ENCODE measurements at places on chromosomes 12 and 14.
A peak's percentile ranks its signal among the peaks of the same experiment; 100 is the strongest.

- no peak for DNase-seq
These were observed 58.9 kb upstream of the FBXO33 start for GRCh38 chr14:39491134-39491571.

- peak; percentile 98 for DNase-seq
These were observed 91.3 kb downstream of the TSPAN9 start for GRCh38 chr12:3168223-3169221.

DNA sequence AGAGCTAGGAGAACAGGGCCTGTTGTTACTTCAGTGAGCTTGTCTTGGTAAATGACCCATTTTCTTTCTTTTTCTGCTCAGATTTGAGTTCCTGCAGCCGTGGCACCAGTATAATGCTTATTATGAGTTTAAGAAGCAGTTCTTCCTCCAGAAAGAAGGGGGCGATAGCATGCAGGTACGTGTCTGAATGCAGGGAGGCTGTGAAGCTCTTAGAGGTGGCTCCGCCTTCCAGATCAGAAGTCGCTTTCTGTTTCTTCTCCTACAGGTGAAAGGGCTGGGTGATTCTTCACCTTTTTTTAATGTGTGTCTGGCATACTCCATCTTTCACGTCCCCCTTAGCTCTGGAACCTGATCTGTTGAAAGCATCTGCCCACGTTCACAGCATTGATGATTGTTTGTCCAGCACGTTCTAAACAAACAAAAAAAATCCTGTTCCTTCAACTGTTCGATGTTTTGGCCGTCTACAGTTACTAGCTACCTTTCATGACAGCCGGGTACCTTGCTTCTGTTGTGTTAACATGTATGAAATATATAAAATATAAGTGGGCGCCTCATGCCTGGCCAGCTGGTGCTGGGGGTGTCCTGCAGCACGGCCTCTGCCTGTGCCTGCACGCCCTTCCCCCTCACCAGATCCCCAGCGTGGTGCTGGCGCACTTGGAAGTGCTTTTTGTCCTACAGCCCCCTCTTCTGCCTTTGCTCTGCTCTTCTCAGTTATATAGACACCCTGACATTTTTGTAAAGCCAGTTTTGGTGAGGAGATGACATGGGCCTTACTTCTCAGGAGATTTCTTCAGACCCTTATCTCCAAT, 44.6 kb downstream of the SFSWAP start:
- DNase-seq: no peak

DNA sequence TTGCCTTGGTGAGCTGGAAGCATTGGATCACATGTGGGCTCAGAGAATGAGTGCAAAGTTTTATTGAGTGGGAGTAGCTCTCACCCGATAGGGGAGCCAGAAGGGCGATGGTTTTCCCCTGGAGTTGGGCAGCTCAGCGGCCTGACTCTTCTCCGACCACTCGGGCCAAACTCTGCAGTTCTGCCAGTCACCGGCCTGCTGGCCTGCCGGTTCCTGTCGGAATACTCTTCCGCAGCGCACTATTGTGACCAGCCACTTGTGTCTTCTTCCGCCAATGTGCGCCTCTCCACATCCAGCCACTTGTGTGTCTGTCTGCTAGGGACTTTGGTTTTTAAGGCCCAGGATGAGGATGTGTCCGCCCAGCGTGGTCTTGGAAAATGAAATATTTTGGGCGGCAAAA, 43.5 kb upstream of the PRKD1 start:
- DNase-seq: no peak

DNA sequence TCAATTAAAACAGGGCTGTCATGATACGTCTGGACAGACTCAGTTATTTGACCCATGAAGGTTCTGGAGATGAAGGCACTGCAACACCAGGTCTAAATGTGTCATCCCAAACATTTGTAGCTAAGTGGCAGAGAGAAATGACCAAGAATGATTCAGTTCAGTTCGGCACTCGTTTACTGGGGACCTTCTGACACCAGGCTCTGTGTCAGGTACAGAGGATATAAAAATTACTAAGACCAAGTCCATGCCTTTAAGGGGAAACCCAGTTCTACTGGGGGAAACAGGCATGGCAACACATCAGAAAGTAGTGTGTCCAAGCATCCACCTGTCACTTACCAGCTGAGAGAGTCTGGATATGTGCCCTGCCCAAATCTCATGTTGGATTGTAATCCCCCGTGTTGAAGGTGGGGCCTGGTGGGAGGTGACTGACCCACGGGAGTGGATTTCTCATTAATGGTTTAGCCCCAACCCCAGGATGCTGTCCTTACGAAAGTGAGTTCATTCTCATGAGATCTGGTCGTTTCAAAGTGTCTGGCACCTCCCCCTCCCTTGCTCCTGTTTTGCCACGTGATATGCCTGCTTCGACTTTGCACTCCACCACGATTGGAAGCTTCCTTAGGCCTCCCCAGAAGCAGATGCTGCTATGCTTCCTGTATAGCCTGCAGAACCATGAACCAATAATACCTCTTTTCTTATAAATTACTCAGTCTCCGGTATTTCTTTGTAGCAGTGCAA, 41.9 kb upstream of the BCL2L14 start:
- DNase-seq: no peak

- no peak for DNase-seq
These were observed 111.2 kb downstream of the LGMN start for GRCh38 chr14:92637228-92637627.

GRCh38 chr12:108326254-108326750, 12.8 kb downstream of the CMKLR1 start:
- no peak for DNase-seq

DNA sequence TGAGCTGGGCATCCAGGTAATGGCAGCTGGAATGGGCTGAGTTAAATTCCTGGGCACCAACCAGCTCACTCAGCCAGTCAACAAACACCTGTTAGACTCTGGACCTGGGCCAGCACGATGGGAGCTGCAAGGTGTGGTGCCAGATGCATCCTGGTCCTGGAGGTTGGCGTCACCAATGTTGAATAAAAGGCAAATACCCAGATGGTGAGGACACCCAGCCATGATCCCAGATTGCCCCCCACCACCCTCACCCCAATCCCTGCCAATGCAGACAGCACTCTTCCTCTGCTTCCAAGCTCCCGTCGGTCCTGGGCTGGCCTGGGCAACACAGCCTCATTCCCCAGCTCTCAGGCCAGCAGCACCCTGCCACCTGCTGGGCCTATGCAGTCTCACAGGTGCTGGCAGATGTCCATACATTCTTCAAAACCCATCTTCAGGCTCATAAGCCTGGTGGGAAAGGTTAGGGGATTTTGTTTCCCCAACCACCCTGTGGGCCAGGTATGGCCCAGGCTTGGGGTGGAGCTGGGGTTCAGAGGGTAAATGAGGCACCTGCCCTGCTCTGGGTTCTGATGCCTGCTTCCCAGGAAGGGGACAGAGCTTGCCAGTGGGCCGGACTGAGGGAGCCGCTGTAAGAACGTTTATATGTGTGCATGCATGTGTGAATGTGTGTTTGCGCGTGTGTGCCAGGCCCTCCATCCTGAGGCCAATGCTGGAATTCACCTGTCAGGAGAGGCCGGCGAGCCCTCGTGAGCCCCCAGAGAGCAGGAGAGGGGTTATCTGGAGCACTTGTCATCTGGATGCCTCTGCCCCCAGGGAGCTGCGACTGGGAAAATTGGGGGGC, 58.0 kb downstream of the LGMN start:
- DNase-seq: peak; percentile 22

GRCh38 chr14:34623506-34623905, 6.4 kb downstream of the SNX6 start:
- no peak for DNase-seq

DNA sequence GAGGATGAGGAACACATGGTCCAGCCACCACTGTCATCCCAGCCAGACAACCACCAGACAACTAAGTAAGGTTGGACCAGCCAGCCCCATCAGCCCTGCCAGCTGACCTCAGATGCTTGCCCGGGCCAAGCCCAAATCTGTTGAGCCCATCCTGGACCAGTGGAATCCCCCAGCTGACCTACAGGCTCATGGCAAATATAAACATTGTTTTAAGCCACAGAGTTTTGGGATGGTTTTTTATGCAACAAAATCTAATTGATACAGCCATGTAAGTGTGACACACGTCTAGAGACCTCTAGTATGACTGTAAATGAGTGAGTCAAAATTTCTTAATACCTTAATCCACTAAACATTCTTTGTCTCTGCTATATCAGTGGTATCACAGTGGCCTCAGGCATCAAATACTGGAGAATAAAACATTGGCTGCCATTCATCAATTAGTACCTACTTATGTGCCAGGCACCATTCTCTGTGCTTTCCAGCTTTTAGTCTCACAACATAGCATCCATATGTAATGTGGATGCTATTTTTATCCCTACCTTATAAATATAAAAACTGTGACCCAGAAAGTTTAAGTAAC, 24.2 kb upstream of the NT5DC3 start:
- no peak for DNase-seq

- peak; percentile 57 for DNase-seq
These were observed 17.8 kb downstream of the TAS2R50 start for GRCh38 chr12:10968765-10969456.

- DNase-seq: no peak
These were observed 19.0 kb downstream of the PTGER2 start for GRCh38 chr14:52333108-52333507.

DNA sequence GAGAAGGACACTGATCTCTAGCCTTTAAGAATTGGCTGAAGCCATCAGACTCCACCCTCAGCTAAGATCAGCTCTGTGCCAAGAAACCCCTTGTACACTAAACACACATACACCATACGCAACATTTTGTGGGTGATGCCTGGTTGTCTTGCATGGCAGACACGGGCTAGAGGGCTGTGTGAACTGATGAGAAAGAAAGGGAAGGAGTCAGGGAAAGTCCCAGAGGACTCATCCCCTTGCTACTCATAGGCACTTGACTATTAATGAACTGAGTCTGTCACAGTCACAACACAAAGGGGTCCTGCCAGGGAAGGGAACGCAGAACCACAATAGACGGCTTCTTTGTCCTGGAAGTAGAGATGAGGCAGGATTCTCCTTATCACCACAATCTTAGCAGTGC, 80.8 kb downstream of the EMP1 start:
- DNase-seq: no peak

DNA sequence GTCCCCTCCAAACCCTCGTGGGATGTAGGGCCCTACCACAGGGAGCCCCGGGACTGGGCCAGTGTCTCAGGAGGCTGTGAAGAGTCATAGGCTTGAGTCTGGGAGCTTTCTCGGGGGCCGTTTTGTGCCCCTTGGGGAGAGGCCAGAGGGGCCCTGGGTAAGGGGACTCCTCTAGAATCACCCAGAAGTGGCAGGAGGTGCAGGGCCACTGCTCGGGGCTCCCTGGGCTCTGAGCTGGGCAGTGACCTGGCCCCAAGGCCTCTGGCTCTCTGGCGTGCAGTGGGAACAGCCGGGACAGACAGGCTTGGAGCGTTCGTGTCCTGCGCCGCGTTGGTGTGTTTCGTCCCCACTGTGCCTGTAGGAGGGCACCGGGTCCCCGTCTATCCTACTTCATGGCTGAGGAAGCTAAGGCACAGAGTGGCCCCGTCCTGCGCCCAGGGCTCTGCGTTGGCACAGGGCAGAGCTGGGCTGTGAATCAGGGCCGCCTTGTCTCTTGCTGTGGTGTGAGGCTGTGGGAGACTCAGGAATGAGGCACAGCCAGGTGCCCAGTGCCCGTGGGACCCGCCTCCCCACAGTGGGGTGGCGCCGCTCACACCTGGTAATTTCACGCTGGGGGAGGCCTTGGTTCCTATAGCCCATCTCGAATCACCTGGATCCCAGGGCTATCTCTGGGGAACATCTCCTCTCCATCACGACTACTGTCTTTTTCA, 23.8 kb upstream of the KIF26A start:
- no peak for DNase-seq

GRCh38 chr14:92926180-92926845, 3.4 kb downstream of the CHGA start:
- no peak for DNase-seq

DNA sequence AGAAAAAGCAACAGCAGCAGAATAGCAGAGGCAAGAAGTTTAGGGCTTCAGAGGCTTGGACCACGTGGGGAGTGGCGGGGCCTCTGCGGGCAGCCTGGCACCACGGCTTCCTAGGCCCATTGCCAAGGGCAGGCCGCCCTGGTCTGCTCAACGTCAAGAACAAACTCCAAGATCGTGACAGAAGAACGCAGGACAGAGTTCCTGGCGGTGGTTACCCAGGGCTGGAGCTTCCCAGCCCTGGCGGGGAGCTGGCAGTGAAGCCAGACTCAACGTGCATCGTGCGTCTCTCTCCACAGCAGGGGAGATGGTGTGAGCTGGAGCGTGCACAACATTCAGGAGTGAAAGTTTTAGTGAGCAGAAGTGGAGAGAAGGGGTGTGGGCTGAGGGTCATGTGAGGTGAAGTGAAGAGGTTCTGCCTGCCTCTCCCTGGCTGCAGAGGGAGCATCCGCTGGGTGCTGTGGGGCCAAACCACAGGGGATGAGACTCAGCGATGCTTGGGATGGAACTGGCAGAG, 13.9 kb upstream of the CACNA2D4 start:
- DNase-seq: no peak

GRCh38 chr14:67050896-67051295, 138.3 kb upstream of the GARIN2 start:
- no peak for DNase-seq

Measured in skeletal muscle cell (primary cell).